Posterior vena cava (tissue), 2 donors: ENCODE measurements at places on chromosomes 5 and 9. TPM values are rescaled to one million over a fixed set of nuclear protein-coding genes. Genes with fewer than 3 reads are reported as not detected.
A peak's percentile ranks its signal among the peaks of the same experiment; 100 is the strongest.

SLC36A2 gene
- total RNA-seq = not detected

ZDHHC11 gene
- 29.1 TPM for total RNA-seq

RGS7BP gene
- total RNA-seq = 19.3 TPM

ARRDC3 gene
- 45.4 TPM for total RNA-seq

GRCh38 chr5:10036136-10036815 is 213.4 kb downstream of the ATPSCKMT start:
- no peak for DNase-seq

DNA sequence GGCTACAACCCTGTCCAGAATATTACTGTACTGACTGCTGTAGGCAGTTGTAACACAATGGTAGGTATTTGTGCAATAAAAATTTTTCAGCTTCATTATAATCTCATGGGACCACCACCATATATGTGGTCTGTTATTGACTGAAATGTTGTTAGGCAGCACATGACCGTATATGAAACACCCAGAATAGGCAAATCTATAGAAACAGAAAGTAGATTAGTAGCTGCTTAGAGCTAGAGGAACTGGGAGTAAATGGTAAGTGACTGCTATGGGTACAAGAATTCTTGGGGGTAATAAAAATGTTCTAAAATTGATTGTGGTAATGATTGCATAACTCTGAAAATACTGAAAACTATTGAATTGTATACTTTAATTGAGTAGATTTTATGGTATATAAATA is 185.7 kb downstream of the ESM1 start:
- DNase-seq = no peak

DNA sequence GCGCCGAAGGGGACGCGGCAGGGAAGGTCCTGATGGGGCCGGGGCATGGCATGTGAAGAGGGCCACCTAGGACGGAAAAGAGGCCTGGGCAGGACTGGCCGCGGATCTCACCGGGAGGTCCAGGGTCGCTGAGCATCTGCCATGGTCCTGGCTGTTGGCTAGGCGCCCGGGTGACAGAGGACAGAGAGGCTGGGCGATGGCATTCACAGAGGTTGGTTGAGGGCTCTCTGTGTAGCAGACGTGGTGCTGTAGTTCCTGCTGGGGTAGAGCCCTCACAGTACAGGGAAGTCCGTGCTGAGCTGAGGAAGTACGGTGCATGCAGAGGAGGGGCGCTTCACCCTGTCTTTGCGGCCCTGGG is 427 bp downstream of the PCYOX1L start:
- peak; percentile 84 for DNase-seq

DNA sequence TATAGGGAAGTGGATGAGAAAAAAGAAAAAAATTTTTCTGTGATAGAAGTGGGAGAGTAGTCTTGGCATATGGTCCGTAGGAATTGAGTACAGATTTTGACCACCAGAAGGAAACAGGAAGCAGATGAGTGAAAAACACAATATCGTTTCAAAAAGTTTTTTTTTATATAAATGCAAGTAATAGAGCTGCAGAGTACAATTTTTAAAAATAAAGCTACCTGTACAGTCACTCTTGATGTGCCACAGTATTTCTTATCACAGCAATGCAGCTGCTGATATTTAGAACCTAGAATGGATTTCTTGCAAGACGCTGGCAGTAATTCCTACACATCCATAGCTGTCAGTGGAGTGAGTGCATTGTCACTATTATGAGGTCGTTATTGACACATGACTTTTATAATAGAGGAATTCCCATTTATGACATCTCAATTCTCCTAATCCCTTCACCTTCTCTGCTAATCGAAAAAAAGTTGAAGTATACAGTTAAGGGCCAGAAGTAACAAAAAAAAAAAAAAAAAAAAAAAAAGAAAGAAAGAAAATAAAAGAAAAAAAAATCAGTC is 477.7 kb downstream of the TAF11L14 start:
- no peak for DNase-seq

GRCh38 chr9:116951588-116952435 is 264.7 kb downstream of the TRIM32 start:
- DNase-seq = no peak

DNA sequence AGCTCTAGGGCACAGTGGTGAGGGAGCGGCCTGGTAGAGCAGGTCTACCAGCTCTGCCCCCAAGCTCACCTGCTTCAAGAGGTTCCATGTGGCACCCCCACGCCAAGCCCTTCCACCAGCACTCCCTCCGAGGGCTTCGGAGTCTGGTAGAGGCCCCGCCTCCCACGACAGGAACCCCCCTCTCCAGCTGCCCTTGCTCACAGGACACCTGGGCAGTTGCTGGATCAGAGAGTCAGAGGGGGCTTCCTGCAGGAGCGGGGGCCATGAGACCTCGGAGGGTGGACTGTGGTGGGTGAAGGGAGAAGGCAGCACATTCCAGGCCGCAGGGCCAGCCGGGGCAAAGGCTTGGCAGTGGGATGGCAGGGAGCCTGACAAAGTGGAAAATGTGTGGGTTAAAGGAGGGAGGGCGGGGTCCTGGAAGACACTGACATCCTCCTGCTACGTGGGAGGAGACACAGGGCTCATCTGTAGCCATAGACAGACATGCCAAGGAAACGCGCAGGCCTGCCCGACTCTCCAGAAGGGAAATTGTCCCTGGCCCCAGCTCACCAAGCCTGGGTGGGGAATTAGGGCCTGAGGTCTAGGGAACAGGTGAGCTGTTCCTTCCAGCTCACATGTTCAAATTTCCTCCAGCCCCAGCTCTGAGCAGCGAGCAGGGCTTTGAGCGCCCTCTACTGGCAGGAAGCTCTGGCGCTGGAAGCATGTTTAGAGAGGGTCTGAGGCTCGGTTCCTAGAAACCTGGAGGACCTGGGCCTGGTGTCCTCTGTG is 74.2 kb downstream of the NTNG2 start:
- peak; percentile 91 for DNase-seq
